Stimulated activated CD4-positive, alpha-beta T cell treated with anti-CD3 and anti-CD28 coated beads, TNF-alpha, amount 100 ng/mL, for 24 hours (primary cell): ENCODE measurements at places on chromosomes 5 and 9.

GRCh38 chr5:153618867-153619266, 128.4 kb downstream of the GRIA1 start:
- DNase-seq = no peak

DNA sequence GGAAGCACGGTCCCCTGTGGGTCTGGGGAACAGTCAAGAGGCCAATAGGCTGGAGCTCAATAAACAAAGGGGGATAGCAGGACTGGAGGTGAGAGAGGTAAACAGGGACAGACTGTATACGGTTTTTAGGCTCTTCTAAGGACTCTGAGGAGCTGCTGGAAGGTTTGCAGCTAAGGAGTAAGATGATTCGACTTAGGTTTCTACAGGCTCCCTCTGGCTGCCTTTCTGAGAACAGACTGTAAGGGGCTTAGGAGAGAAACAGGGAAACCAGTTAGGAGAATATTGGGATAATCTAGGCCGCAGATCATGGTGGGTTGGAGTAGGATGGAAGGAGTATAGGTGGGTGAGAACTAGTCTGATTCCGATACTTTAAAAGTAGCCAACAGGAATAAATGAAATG, 10.4 kb downstream of the CDK5RAP2 start:
- no peak for DNase-seq

- no peak for DNase-seq
These were observed 40.5 kb downstream of the OLFM1 start for GRCh38 chr9:135127718-135128670.

DNA sequence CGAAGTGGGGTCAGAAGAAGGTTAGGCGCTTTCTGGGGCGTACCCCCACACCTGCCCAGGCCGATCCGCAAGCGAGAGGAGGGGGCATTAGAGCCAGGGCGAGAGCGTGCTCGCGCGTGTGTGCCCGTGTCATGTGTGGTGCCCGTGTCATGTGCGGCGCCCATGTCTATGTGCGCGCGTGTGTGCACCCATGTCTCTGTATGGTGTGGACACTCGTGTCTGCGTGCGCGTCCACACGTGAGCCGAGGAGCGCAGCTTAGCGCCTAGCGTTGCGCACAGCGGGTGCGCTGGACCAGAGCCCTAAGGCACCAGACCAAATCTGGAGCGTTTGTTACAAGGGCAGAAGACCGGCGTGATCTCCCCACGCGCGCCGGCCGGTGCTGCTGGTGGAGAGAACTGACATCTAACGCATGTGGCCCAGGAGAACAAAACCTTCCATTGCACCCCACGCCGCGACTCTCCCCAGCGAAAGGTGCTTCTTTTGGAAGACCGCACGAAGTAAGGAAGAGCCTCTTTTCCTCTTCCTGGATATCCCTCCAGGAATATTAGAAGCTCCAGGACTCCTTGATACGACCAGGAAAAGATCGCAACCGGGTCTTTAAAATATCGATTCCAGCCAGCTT, 644 bp downstream of the NIM1K start:
- DNase-seq = no peak

DNA sequence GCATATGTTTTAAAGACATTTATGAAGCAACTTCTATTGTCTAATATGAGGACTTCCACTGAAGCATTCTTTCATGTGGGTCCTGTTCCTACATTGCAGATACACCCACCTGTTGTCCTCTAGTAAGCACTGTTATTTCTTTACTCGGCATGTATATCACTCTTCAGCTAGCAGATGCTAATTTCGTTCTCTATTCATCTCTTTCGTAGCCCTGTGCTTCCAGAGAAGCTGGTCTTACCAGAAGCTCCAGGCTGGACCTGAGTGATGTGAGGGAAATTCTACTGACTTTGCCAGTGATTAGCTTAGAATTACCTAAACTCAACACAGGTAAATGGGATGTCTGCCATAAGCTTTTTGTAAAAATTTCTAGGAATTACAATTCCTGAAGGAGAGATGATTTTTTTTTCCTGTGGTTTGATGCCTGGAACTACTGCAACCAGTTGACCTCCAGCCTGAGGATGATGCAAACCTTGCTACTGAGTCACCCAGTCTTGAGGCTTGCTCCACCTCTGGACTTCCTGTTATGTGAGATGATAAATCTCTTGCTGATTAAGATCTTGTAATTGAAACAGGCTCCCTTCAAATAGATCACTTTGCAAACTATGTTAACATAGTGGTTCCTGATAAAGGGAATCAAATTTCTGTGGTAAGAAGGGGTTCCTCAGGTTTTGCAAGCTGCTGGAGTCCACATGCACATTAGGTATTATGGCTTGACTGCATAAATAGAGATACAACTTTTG, 52.2 kb upstream of the SPINK5 start:
- no peak for DNase-seq

- no peak for DNase-seq
These were observed 569.5 kb downstream of the PSAT1 start for GRCh38 chr9:78866207-78867132.

- no peak for DNase-seq
These were observed 20.7 kb downstream of the SPRY4 start for GRCh38 chr5:142304013-142304701.

GRCh38 chr5:148817606-148818005, 8.8 kb upstream of the ADRB2 start:
- DNase-seq = no peak

GRCh38 chr5:106277540-106278096, 1393.1 kb downstream of the EFNA5 start:
- no peak for DNase-seq

- DNase-seq = no peak
These were observed 195.5 kb downstream of the MAN2A1 start for GRCh38 chr5:109885205-109885604.

GRCh38 chr9:130172161-130172857, at the start of gene NCS1:
NCS1 (plus strand) TSS chr9:130172404; CDS start chr9:130172664, 260 bp downstream.
- DNase-seq = no peak

GRCh38 chr5:149113669-149114068, 27.6 kb upstream of the ABLIM3 start:
- no peak for DNase-seq

DNA sequence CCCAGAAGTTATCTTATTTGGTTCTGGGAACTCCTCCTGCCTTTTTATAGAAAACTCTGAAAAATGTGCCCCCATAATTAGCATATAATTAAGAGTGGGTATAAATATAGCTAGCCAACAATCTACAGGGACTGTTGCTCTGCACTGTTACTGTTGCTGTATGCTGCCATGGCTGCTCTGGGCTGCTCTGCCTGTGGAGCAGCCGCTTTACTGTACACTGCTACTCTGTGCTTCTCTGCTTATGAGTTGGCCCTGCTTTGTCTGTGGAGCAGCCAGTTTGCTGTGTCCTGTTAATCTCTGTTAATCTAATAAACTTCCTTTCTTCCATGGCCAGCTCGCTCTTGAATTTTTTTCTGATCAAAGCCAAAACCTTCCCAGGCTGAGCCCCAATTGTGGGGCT, 2244.0 kb upstream of the ACO1 start:
- DNase-seq = no peak

DNA sequence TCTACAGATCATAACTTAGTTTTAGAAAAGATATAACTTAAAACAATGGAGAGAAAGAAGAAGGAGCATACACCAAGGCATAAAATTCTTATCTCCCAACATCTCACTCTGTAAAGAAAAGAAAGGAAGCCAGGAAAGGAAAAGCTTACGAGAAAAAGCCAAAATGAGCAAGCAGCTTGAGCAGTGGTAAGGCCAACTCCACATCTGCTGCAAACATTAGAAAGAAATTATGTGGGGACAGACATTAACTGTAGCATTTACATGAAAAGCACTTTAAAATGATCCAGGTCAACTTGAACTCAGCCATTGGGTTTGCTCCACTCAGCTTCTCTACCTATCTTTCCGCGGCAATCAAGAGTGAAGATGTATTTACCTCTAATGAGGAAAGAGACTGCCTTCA, 176.9 kb downstream of the BNC2 start:
- no peak for DNase-seq
